ENCODE measurements at places on chromosomes 1 and 21.

- no peak for DNase-seq
Observed at GRCh38 chr1:13842497-13842896, 142.5 kb downstream of the PRDM2 start.

GRCh38 chr1:53678938-53679825 is 59.8 kb downstream of the GLIS1 start:
- DNase-seq, result no peak

DNA sequence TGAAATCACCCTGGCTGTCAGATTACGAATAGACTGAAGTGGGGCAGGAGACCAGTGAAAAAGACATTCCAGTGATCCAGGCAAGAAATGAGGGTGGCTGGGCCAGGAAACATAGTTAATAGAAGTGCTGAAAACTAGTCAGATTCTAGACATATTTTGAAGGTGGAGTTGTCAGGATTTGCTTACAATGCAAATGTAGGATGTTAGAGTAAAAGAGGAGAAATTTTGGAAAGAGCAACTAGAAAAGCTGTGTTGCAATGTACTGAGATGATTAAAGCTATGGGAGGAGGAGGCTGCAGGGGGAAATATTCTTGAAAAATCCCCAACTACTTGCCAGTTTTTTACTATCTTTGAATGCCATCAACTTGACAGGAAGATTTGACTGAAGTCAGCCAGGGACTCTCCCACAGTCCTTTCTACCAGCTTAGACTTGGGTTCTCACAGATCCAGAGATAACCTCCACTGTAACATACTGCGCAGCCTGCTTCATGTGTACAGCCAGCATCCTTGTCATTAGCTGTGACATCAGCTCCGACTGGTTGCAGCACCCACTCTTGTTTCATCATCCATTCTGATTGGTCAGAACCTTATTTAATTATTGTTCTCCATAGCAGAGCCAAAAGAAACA is 109.7 kb downstream of the TSEN15 start:
- no peak for DNase-seq

DNA sequence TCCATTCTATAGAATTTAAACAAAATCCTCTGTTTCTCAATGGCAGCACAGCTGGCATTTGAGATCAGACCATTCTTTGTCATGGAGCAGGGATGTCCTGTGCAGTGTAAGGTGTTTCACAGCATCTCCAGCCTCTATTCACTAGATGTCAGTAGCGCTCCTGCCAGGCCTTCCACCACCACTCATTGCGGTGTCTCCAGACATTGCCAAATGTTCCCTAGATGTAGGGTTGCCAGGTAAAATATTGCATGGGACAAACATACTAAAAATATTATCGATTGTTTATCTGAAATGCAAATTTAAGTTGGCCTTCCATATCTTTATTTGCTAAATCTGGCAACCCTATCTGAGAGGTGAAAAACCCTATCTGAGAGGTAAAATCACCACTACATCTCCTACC is 11.7 kb downstream of the ITLN2 start:
- DNase-seq, result no peak

DNA sequence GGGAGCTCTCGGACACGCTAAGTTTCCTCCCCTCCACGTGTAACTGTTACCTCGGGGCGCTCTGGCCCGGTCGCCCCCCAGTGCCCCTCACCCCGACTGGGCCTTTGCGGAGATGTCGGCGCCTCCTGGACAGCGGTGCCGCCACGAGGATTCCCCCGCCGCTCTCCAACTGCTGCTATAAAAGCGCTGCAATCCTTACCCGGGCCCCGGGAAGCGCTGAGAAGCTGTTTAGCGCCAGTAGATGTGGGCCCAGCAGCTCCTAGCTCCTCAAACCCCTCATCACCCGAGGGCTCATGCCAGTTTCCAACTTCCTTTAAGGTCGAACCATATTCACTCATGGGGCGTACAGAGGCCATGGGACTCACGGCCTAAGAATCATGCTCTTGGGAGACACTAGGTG is 361 bp upstream of the LMX1A start:
- DNase-seq, result no peak

DNA sequence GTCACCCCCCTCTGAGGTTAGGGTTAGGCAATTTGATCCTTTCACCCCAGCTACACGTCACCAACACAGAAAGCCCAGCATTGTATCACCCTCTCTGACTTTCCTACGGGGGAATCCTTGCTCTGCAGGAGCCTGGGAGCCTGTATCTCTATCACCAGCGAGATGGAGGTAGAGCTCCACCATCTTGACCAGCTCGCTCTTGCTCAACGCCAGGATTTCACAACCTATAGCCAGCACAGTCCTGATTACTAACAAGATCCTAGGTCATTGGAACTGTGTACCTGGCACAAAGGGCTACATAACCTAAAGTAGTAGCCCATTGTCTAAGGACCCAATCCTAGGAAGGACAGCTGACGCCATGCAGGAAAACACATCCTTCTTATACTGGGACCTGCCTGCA is 66.1 kb downstream of the DMRTA2 start:
- no peak for DNase-seq

DNA sequence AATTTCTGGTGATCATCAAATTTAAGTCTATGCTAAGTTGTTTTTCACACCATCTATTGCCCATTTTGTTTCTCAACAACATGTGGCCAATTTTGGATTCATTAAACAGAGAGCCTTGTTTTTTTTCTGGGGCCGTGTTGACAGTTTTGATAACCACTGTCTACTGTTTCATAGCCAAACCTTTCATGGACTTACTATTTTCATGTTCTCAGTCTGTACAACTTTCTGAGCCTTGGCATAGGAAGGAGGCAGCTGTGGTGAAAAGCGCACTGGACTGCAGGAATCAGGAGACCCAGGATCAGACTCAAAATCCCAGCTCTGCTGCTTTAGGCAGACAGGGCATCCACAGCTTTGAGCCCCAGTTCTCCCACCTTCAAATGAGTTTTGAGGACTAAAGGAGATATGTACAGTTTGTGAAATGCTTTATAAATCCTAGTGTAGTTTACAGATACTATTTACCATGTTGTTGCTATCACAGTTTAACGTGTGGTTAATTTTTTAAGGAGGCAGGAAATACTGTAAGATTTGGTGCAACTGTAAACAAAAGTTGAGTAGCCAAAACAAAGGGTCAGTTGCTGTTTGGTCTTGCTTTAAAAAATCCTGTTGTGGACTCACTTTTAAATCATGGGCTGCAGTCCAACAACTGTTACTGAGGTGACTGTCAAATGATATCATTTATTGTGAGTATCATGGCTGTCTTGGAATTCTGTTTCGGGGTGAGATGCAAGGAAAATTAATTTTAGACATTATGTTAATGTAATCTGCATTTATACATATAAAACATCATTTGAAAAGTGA is 2.9 kb downstream of the MACO1 start:
- DNase-seq, result no peak

- peak; percentile 22 for DNase-seq
Observed at GRCh38 chr1:28208818-28209441, 23.9 kb downstream of the DNAJC8 start.

Measured in A172 (cell line).